ENCODE measurements at places on chromosomes 12 and 14.

DNA sequence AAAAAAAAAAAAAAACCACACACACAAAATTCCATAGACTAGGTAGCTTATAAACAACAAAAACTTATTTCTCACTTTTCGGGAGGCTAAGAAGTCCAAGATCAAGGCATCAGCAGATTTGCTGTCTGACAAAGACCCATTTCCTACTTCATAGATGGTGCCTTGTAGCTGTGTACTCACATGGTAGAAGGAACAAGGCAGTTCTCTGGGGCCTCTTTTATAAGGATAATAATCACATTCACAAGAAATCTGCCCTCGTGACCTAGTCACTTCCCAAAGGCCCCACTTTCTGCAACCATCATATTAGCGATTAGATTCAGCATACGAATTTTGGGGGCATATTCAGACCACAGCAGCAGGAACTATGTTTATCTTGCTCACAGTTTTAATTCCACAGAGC, 54.9 kb downstream of the STXBP6 start:
- no peak for DNase-seq

- DNase-seq, result no peak
Observed at GRCh38 chr12:54018468-54018984, 9.7 kb upstream of the HOXC6 start.

DNA sequence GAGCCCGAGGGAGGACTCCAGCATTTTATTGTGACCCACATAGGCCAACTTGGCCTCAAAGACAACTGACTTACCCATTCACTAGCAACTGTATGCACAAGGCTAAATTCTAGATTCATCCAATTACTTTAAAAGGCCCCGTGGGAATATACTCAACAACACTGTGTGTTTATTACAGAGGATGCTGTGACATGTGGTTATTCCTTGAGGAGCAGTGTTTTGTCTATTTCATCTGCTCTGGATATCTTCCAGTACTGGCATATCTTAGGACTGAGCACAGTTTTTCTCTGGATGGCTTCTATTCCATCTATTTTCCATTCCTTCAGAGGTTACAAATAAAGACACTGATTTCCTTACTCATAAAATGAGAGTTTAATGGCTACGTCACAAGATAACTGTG, 87.2 kb upstream of the KRAS start:
- DNase-seq, result no peak

- no peak for DNase-seq
Observed at GRCh38 chr12:66196806-66197205, 7.8 kb downstream of the IRAK3 start.

DNA sequence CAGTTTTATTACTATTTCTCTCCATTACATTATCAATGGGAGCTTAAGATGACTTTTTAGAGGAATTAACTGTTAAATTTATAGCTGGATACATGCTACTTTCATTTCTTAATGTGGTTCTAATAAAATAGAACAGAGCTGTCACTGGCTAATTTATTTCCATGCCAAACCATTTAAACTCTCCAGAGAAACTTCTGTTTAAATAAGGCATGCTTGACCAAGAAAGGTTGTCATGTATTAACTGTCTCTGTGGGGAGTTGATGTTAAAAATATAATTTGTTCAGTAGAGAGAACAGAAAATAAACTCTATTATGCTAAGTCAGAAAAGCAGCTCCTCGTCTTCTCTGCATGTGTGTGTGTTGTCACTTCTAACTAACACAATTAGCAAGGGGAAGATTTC, 447.4 kb downstream of the SLC16A7 start:
- DNase-seq, result no peak

DNA sequence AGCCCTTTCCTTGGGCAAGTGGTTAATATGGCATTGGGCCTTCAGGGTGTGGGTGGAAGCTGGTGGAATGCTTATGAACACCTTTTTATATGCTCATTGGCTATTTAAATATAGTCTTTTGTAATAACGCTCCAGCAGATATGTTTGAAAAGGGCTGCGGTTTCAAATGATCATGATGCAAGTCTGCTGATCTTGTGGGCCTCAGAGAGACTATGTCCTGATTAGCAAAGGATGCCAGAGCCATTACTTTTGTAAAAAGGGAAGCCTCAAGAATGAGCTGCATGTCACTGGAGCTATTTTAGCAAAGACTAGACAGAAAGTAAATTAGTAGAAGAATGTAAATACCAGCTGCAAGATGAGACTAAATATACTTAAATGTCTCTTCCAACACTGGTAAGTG, 200.5 kb downstream of the GXYLT1 start:
- DNase-seq, result no peak

DNA sequence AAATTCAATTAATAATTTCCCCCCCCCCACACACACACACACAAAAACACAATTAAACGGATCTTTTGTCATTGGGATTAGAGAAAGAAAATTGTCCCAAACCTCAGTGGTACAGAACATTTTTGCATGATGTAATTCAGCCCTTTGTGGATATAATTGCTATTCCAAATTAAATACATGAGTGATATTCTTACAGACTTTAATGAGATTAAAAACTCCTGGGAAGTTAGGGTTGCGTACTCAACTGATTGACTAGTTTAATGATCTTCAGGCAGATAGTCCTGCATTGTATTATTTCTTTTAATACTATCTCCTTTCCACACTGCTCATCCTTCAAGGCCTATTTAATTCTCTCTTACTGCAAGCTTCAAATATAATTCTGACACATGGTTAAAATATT, 711.8 kb upstream of the LRFN5 start:
- DNase-seq, result no peak

Measured in GF-D8 (cell line).